Hepatocyte (in vitro differentiated cells): ENCODE measurements at places on chromosomes 13 and 19. TPM values are rescaled to one million over a fixed set of nuclear protein-coding genes. Genes with fewer than 3 reads are reported as not detected.

- DNase-seq: no peak
Measured at GRCh38 chr19:34018546-34018945, 153.8 kb upstream of the LSM14A start.

DNA sequence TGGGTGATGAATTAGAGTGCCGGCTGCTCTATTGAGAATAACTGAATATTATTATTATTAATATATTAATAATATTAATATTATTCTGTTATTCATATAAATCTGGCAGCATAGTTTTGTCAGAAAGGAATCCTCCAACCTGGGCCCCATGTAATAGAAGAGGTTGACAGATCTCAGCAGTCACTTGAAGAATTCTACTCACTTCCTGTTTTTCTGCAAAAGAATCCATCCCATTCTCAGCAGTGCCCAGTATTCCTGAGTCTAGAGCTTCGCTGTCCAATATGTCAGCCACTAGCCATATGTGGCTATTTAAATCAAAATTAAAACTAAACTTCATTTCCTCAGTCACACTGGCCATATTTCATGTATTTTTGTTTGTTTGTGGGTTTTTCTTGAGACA lies 72.4 kb upstream of the USPL1 start:
- DNase-seq: no peak

The CEACAM4 gene
- polyA plus RNA-seq: not detected in 2 replicates

GRCh38 chr19:34484328-34484727 lies 2.8 kb downstream of the WTIP start:
- DNase-seq: no peak

DNA sequence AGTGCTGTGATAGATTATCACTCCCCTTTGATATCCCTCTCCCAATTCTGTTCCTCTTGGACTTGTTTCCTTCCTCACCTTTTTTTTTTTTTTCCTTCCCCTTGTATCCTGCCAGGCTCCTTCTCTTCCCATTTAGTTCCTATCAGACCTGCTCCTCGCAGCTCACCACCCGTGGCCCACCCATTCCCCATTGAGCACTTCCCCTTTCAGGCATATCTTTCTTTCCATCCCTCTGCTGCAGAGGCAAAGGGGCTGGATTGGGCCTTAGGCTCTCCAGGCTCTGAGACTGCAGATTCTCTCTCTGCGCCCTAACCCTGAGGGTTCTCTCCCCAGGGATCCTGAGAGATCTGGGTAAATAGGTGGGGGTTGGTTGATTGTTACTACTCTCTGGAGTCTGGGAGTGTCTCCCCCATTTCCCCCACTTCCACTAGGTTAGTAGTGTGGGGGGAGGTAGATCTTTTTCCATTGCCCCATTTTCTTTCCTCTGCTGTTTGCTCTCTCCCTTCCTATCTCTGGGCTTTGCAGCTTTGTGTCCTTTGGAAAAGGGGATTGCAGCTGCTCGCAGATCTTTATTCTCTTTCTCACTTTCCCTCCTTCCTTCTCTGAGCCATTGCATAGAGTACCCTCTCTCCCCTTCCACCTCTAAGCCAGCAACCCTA lies 2.3 kb downstream of the ARHGAP35 start:
- no peak for DNase-seq

DNA sequence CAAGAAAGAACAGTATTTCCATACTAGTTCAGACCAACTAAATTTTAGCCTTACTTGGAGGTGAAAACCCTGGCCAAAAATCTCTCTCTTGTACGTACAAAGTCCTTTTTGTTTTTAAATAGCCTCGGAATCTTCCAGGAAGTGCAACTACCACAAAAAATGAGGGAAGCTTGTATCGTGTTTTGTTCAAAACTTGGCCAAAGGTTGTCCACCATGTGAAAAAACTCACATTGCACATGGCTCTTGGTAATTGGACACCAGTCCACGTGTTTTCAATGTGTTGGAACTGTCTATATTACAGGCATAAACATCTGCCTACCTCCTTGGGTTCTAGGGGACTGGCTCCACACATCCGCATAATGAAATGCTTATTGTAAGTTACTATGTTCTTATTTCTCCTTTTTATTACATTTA lies 15.2 kb upstream of the STRN4 start:
- no peak for DNase-seq

GRCh38 chr13:99726282-99726894 lies 225.1 kb downstream of the TM9SF2 start:
- DNase-seq: no peak

- no peak for DNase-seq
Measured at GRCh38 chr19:4430760-4431159, 26.8 kb downstream of the UBXN6 start.

- no peak for DNase-seq
Measured at GRCh38 chr13:85586422-85586831, 212.8 kb downstream of the SLITRK6 start.

GRCh38 chr19:2495130-2495641 lies 19.3 kb downstream of the GADD45B start:
- DNase-seq: peak; percentile 84

- DNase-seq: no peak
Measured at GRCh38 chr13:110348309-110349105, 41.4 kb downstream of the COL4A2 start.

DNA sequence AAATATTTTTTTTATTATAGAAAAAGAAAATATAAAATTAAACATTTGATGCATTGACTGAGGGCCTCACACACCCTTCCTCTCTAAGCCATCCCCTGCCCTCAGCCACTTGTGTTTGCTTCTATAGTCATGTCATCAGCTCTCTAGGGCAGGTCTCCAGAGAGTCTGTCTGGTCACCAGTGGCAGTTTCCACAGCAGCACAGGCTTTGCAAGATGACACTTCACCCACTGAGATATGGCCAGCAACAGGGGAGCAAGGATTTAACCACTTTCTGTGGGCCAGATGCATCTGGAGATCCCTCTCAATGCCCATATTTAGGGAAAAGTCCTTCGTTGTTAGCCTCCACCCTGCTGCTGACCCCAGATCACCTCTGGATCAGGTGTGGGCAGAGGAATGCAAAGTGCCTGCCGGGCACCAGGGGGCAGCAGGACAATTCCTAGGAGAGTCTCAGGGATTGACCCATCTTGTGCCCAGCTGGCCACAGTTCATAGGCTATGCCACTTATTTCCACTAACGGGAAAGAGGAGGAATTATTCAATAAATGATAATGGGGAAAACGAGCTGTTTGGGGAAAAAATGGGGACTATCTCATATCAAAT lies 4.8 kb downstream of the ABCC4 start:
- peak; percentile 46 for DNase-seq

DNA sequence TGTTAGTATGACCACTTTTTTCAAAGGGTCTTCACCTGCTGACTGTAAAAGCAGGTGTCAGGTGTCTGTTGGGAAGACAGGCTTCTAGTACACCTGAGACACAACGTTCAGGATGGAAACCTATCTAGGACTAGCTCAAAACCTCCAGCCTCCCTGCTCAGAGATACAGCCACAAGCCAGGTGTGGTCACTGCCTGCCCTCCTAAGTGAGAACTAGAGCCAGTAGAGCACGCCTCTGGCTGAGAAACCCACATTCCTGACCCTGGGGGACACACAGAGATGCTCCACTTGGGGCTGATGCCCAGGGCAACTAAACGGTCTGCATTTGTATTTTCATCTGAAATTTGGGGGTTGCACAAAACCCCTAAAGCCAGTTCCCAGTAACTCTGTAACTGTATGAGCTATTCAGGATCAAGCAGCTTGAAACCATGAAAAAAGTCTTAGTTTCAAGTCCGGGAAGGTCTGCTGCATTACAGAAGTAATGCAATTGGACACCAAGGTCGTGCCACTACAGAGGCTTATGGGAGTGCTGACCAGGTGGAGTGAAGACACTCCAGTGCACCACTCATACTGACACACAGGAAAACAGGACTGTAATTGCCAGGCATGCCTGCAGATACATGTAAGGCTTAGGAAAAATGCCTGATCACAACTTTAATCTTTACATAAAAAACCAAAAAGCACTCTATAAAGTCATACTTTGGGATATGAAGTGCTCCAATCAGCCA lies 27.8 kb downstream of the ANKRD10 start:
- DNase-seq: no peak

GRCh38 chr19:29873801-29874575 lies 62.2 kb downstream of the CCNE1 start:
- no peak for DNase-seq

DNA sequence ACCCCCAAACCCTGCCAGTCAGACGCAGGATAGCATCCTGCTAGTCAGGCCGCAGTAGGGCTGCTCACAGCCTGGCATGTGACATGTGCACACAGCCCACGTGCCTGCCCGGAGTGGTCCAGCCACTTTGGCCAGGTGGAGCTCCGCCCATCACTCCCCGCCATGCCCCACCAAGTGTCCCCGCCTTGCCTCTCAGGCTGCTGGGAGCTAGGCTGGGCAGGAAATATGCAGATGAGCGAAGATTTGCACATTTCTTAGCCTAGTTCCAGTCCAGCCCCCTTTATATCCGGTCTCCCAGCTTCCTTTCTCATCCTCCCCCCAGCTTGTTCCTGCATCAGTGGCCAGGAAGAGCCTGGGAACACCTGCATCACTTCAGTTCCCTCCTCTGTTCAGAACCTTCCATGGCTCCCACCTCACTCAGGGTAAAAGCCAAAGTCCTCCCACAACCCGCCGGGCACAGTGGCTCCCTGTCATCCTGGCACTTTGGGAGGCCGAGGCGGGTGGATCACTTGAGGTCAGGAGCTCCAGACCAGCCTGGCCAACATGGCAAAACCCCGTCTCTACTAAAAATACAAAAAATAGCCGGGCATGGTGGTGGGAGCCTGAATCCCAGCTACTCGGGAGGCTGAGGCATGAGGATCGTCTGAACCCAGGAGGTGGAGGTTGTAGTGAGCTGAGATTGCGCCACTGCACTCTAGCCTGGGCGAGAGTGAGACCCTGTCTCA lies 2.3 kb upstream of the DOCK6 start:
- DNase-seq: peak; percentile 77

DNA sequence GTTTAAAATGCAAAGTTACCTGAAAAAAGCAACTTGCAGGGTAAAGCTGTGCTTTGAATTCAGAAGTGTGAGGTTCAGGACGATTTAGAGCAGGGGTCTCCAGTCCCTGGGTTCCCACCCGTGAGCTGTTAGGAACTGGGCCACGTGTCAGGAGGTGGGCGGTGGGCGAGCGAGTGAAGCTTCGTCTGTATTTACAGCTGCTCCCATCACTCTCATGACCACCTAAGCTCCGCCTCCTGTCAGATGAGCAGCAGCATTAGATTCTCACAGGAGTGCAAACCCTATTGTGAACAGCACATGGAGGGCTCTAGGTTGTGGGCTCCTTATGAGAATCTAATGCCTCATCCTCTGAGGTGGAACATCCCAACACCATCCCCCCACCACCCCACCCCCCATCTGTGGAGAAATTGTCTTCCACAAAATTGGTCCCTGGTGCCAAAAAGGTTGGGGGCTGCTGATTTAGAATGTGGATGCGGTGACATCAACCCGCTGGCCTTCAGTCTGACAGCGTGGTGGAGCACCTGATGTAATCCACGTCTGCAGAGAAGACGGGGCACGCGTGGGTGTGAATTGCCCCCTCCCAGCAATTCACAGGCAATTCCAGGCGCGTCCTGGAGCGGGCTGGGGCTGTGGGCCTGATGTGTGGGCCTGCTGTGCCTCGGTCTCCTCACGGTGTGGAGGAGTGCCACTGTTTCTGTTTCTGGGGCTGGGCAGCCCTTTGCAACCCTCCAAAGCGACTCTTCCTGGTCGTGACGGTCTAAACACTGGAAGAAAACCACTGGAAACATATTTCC lies 214.0 kb upstream of the SOX1 start:
- no peak for DNase-seq
